A673 (cell line): ENCODE measurements at places on chromosomes 11 and 22.
A peak's percentile ranks its signal among the peaks of the same experiment; 100 is the strongest.

DNA sequence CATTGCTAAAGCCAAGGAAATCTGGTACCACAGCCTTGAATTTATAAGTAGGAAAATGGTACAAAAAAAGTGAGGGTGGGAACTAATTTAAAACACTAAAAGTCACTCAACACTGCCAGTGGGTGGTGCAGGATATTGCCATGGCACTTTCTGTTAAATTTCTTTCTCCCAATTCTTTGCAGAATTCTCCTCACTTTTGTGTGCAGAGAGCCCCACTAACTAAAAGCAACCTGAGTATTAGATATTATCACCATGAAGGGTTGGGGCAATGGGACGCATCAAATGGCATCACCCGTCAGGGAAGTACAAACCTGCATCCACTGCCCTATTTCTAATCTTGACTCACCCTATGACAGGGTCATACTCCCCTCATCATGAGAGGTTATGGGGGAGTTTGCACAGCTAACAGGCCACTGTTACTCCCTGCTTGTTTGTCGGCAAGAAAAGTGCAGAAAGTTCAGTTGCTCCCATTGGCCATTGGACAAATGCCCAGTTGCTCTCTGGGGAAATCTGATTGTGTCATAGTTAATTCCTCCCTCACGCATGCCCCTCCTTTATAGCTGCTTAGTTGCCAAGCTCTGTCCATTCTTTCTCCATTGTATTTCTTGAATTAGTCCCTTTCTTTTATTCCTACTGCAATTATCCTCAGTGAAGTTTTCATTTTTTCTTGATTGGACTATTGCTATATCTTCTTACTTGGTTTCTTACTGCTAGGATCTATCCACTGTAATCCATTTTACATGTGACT, 93.8 kb upstream of the BLID start:
- DNase-seq: peak; percentile 78

DNA sequence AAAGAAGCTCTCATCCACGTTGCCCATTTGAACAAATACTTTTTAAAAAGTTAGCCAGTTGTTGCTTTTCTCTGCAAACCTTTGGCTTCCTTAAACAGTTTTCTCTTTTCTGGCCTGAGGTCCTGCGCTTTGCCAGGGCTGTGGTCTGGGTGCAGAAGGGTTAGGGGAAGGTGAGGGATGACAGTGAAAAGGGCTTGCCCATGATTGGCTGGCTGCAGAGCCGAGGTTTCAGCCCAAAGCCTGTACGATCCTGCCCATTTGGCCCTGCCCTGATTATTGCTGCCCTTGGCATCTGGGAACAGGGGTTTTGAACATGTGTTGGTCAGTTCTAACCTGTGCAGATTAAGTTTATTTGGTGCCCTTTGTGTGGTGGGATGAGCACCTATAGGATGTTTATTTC, 1.5 kb downstream of the INCENP start:
- no peak for DNase-seq

DNA sequence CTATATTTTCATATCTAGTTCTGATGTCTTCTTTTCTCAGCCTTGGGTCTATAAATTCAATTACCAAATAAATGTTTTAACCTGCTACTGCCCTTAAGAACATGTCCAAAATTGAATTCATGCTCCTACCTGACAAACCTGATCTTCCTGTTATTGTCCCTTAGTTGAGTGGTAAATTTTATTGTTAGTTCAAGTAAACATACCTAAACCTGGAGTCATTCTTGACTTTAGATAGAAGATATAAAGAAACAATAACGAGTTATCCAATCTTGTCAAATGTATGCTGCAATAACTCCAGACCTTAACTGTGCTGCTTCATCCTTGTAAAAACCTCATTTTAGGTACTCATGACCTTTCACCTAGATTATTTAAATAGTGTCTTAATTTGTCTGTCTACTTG, 34.6 kb upstream of the SC5D start:
- no peak for DNase-seq

GRCh38 chr11:76588455-76589325, 81.9 kb downstream of the LRRC32 start:
- DNase-seq: no peak

DNA sequence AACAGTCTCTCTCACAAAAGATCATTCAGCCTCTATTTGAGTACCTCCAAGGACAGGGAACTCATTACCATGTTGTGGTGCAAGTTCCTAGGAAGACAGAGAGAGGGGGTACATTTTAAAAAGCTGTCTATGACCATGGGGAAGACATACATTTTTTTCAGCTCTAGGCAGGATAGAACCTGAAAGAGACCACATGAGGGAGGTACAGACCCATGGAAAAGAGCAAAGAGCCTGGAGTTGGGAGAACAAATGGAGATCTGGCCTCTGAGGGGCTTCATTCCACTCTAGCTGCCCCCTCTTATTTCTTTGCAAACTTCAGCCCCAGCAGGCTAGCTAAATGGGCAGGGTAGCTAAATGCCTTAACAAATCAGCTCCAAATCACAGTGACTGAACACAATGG, 36.3 kb downstream of the KCNC1 start:
- DNase-seq: no peak

DNA sequence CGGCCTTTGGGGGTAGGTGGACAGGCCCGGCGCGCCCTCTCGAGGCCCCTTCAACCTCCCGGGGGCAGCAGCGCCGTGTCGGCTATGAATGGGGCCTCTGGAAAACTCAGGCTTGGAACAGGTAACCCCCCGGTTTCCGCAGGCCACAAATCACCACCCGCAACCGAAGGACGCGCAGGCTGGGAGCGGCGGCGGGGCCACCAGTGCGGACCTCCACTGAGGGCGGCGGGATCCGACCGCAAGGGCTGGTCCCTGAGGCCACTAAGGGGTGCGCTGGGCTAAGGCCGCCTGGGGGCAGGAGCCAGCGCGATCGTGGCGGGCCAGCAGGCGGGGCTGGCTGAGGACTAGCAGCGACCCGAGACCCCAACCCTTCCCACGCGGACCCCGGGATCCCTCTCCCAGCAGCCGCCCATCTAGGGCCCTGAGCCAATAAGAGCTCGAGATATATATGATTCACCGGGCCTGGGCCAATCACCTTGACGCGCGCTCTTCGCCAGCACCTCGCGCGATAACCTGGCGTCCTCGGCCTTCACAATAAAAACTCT, 609 bp upstream of the ATF4 start:
- peak; percentile 99 for DNase-seq

- DNase-seq: no peak
These were observed 187.0 kb upstream of the ISX start for GRCh38 chr22:34879001-34879400.

DNA sequence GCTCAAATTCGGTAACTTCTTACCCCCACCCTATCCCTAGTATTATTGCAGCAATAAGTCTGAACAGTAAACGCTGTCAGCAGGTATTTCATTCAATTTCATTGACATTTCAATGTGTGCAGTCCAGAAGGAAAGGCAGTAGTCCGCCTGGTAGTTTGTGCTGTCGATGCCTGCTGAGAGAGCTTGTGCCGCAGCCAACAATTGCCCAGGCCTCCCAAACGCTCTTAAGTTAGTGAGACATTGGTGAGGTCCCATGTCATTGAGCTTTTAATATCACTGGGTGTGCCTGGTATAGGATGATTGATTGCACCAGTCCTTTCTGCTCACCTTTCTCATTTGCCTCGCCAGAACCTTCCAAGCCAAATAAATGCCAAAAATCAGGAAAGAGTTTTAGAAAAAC, 28.1 kb downstream of the ALKBH3 start:
- DNase-seq: no peak

DNA sequence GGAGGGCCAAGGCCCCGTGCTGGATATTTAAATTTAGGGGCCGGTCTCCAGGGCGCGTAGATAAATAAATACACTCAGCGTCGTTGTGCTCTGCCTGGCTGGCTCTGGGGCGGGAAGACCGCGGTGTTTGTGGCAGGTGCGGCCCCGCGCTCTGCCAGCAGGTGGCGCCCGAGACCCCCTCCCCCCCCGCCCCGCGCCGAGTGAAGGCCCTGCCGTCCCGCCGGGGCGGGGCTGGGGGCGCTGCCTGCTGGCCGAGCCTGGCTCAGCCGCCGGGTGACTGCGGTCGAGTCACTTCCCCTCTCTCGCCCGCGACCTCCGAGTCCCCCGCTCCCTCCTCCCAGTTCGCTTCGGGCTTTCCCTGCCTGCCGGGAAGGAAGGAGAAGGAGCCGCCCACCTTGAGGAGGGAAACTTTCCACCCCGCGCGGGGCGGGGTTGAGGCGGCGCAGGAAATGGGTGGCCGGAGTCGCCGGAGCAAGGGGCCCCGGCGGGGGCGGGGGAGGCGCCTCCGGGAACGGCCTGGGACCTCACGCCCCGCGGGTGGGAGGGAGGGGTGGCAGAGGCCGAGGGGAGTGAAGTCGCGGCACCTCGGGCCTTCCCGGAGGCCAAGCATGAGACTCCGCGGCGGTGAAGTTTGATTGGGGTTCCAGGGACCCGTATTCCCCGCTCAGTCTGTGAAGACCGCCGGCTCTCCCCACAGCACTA, 1.6 kb upstream of the EHBP1L1 start:
- peak; percentile 94 for DNase-seq

GRCh38 chr11:115146425-115146824, 357.8 kb downstream of the CADM1 start:
- no peak for DNase-seq

GRCh38 chr22:27122574-27122973, 465.2 kb downstream of the MIAT start:
- DNase-seq: peak; percentile 61

GRCh38 chr11:114163229-114163631, 103.7 kb downstream of the ZBTB16 start:
- DNase-seq: no peak

DNA sequence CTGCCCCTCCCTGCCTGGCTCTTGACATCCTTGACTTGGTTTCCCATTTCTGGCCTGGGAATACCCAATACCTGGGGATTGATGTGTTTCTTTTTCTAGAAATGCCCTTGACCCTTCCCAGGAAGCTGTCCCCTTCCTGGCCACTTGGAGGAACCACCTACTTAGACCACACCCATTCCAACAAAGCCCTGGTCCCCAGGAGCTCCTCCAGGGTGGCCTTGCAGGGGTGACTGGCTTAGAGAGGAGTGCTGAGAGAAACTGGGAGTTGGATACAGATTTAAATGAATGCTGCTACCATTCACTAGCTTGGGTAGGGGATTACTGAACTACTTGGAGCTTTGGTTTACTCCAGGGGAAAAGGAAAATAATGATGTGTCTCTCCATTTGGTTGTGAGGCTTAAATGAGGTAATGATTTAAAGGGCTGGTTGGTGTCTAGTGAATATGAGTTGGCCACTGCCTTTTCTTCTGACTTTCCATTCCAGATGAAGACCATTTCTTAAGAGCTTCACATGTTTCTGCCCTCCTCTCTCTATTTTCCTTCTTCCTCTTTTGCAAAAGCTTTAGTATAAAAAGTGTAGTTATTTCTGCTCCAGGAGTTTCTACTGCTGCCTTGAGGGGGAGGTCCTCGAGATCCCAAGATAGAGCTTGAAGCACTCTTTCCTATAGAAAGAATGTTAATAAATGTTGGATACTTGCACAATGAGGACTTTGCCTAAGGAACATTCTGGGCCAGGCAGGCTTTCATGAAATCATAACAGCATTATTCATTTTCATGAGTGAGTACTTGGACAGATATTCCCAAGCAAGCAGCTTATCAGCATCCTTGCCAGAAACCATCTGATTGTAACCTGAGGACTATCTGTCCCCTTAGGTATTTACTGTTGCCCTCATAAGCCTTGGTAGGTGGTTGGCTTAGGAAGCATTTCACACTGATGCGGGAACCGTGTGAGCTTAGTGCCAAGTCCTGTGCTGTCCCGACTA, 22.4 kb downstream of the PANX1 start:
- DNase-seq: no peak

DNA sequence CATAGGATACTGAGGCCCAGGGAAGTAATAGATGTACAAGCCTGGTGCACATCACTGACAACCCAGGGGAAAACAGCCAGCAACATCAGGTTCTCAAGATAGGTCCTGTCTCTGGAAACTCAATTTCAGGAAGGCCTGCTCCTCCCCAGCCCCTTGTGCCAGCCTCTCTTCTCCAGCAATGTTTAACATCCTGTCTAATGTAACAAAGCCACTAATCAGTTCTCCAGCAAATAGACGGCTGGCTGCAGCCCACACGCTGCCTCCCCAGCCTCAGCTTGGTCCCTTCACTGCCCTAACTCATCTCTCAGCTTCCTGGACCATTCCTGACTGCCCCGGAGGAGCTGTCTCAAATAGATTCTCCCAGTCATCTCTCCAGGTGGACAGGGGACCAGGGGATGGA, 37.8 kb downstream of the RPL27A start:
- DNase-seq: no peak

DNA sequence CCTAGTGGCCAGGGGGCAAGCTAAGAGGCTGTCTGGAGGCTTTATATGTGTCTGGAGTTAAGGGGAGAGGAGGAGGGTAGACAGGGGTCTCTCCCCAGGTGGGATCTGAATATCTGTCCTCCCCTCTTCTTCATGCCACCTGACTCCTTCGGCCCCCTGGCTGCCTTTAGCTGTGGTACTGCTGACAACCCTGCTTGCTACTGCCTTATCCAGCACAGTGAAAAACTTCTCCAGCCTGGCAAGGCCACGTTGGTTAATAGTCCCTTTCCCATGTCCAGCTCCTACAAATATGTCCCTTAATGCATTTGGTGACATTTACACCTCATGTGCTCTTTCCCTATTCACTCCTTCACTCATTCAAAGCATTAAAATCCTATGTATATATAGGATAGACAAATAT, 42.4 kb upstream of the NNMT start:
- no peak for DNase-seq

- DNase-seq: peak; percentile 34
These were observed 512 bp upstream of the GRIA4 start for GRCh38 chr11:105609341-105609781.

DNA sequence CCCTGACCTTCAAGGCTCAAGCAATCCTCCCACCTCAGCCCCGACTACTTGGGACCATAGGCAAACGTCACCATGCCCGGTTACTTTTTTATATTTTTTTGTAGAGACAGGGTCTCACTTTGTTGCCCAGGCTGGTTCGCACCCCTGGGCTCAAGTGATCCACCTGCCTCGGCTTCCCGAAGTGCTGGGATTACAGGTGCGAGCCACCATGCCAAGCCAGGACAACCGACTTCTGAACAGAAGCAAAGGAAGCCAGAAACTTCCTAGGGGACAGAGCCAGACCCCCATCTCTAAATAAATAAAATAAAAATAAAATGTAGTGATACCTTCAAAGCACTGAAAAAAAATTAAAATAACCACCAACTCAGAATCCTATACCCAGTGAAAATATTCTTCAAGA, 26.4 kb downstream of the C11orf58 start:
- DNase-seq: no peak

GRCh38 chr11:72782081-72782920, 11.5 kb downstream of the STARD10 start:
- DNase-seq: no peak

- no peak for DNase-seq
These were observed 35.3 kb downstream of the PPM1F start for GRCh38 chr22:21917181-21917958.
